Vagina (tissue), 2 donors: ENCODE measurements at places on chromosomes 3 and 15.

DNA sequence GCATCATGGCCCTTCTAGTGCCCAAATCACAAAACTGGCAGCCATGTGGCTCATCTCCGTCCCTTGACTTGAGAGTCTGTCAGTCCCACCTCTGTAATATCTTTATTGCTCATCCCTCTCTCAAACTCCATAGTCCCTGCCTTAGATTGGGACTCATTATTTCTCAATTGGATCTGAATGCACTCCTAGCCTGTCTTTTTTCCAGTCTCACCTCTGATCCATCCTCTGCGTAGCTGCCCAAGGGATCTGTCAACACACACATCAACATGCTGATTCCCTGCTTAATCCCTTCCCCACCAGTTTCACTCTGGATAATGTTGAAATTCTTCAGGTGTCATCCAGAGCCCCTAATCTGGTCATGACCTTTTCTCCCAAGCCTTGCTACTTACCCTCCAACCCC is 39.3 kb downstream of the NMNAT3 start:
- DNase-seq, result no peak

DNA sequence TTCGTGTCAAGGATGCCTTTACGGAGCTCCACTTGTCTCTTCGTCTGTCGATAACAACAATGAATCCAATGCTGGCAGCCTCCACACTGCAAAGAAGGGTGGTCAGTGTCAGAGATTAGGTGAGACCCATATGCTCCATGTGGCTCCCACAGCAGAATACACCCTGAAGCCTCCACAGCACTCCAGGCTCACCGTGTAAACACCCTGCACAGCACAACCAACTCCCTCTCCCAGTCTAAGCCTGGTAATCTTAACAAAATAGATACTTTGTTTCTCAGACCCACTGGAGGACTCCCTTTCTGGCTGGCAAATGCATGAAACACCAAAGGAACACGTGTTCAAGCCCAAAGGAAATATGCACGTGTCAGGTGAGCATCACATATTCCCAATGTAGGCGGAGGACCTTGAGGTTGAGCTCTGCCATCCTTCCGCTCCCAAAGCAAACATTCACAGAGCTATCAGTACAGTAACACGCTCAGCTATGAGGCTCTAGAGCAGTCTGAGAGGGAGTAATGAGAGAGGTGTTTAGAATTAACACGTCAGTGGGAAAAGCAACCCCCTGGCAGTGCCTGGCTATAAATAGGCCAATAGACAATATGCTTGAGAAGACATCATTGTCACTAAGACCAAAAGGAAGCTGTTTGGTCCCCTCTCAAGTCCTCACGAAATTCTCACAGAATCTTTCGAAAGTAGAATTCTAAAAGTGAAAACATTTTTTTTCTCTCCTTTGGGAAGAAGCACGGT is 86.7 kb downstream of the MCF2L2 start:
- DNase-seq, result no peak

DNA sequence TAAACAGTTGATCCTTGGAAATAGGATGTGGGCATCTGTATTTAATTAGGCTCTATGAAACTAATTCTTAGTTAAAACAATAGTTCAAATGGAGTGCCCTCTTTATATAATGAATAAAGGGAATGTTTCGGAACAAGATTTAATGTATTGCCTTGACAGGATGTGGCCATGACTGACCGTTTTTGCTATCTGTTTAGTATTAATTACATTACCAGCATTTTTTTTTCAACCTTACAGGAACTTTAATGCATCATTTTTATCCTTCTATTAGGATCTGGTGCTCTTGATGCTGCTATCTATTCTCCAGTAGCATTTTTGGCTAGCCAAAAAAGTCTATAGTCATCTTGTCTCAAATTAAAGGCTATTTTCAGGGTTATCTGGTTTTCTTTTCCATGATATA is 340.9 kb downstream of the GRM7 start:
- DNase-seq, result no peak

DNA sequence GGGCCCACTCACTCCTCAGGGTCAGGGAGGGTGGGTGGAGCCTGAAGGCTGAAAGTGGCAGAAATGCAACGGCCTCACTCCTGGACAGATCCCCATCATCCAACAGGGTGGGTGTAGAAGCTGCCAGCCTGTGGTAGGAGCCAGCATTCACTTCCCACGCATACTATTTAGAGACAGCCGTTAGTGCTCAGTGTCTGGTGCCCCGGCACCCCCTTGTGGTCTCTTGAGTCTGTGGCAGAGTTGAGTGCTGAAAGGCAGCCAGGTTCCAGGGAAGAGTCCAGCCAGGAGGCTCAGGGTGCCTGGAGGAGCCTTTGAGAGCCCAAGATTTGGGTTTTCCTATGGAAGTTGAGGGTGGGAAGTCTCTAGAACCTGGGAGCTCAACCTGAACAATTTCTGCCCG is 2.1 kb upstream of the GNAT1 start:
- no peak for DNase-seq

- DNase-seq, result no peak
Observed at GRCh38 chr3:48716508-48716981, 476 bp downstream of the IP6K2 start.

DNA sequence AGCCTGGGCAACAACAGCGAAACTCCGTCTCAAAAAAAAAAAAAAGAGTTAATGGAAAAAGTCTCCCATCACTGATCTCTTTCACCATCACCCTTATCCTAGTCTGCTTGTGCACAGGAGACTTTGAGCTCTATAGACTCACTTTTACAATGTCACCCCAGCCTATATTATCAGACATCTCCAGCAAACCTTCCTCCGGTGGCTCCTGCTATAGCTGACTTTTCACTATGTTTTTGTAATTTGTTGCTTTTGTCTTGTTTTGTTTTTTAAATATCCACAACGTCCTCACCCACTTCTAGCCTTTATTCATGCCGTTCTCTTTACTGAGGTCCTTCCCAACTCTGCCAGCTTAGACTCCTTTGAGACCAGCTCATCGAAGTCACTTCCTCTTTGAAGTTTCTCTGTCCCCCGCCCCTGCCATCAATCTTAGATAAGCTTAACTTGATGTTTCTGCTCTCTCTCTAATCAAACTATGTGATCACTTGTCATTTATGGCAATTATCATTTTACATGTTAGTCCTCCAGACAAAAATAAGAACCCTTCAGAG is 82.7 kb upstream of the CHD2 start:
- DNase-seq, result no peak

GRCh38 chr3:86814321-86814720 is 176.6 kb downstream of the VGLL3 start:
- DNase-seq, result no peak

DNA sequence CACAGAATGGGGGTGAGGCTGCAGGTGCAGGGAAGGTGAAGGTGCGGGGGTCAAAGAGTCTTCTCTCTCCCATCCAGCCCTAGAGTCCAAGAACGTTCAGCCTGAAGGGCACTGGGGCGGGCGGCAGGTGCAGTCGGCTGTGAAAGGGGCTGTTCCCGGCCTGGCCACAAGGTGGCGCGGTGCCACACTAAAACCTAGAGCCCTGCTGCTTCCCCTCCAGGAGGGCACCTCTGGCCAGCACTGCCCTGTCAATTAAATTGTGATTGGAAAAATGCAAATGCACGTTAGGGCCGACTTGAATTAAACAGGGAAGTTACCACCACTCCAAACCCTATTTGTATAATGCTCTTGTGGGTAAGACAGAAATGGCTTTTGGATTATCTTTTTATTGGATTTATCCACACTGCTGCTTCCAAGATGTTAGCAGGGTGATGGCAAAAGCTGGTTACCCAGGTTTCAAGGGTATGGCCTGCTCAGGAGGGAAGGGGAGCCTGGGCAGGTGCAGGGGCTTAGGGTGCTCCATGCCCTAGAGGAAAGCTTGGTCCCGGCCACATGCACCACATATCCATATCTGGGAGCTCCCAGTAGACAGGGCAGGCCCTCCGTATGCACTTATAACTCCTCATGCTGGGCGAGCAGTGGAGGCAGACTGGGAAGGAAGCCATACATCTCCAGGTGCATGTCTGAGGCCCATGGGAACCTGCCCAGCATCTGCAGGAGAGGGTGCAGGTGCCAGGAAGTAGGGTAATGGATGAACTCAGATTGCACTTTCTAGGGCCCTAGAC is 119.8 kb downstream of the ADCY5 start:
- DNase-seq, result no peak

DNA sequence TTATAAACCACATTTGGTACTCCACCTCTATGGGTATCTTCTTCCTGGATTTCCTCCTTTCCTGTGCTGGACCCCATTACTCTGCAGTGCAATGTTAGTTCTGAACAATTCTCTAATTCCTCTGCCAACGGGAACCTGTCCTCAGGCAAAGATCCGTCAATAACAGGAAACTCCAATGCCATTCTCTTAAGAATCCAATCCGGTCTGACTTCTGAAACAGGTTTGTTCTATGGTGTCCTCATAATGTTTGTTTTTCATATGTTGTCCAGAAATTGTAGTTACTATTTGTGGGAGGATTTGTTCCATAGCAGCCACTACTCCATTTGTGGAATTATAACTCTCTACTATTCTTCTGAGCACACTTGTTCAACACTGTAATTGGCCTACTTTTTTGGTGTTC is 112.7 kb downstream of the TBL1XR1 start:
- DNase-seq, result no peak
